Left hindlimb (tissue), 1 donor: ENCODE measurements at places on chromosomes 1 and 21.

DNA sequence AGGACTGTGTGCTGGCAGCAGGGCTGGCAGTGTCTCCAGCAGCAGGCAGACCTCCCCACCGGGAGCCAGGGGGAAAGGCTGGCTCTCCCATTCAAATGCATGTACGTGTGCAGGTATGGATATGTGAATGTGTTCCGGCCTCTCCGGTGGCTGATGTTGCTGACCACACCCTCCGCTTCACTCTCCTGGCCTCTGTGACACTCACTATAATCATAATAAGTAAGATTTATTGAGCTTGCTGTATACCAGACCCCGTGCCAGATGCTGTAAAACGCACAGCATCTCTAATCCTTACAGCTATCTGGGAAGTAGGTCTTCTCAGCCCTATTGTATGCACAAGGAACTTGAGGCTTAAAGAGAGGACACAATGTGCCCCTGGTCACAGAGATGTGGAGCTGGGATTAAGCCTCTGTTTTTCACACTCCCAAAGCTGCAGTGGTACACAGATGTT lies 20.5 kb upstream of the ARTN start:
- DNase-seq: no peak

DNA sequence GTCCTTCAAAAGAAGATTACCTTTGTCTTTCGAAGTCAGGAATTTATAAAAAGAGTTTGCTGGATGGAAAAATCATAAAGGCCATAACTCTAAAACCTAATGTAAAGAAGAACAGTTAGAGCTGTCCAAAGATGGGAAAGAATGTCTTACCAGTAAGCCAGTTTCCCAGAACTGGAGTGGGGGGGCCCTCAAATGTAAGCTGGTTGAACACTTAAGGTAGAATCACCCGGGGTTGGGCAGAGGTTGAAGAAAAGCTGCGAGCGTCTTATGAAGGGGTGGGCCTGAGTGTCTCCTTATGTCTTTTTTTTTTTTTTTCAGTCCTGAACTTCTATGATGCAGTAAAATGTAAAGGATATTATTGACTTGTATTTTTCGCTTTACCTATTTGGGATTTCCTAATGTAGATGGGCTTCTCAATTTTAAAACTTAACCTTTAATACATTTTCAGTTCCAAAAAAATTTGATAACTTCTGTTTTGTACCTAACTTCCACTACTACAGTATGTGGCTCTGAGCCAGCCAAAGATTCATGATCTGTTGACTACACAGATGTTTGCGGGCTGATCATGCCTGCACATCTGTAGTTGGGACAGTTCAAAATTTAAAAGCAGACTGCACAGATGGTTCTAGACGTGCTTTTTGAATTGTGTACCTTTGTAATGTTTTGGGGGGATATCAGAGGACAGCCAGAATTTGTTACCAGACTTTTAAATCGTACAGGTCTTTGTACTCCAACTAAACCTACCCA lies 43.6 kb downstream of the NFYC start:
- no peak for DNase-seq

GRCh38 chr1:63645317-63645716 lies 52.1 kb downstream of the PGM1 start:
- no peak for DNase-seq

DNA sequence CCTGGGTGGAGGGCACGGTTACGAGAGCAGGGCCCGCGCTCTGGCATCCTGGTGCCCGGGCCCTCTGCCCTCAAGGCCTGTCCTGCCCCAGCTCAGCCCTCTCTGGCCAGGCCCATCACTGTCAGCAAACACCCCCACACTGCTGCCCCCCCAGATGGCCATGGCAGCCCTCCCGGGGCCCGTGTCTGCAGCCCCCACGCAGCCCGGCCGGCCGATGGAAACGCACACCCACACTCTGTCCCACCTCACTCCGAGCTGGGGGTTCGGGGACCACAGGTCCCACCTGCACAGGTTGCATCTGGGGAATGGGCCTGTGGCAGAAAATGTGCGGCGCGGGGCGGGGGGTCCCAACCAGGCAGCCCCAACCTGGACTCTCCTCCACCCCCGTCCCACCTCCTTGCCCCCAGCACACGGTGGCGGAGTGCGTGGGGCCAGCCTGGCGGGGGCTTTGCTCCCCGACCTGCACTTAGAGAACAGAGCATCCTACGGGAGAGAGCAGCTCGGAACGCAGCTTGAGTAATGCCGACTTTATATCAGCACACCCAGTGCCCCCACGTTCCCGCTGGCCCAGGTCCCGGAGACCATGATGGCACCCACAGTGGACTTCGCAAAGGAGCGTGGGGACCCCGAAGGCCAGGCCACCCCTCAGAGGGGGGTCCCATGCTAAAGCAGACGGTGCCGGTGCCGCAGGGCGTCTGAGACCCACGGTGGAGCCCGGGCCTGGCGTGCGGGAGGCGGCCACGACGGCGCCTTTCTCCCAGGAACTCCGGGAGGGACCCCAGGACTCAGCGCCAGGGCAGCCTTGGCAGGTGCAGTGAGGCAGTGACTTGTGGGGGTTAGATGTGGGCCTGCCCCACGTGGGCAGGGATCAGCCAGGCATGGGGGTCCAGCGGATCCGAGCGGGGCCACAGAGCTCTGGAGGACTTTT lies 7.5 kb upstream of the RNF223 start:
- DNase-seq: peak; percentile 35

GRCh38 chr1:176444286-176444685 lies 18.7 kb upstream of the PAPPA2 start:
- DNase-seq: no peak

DNA sequence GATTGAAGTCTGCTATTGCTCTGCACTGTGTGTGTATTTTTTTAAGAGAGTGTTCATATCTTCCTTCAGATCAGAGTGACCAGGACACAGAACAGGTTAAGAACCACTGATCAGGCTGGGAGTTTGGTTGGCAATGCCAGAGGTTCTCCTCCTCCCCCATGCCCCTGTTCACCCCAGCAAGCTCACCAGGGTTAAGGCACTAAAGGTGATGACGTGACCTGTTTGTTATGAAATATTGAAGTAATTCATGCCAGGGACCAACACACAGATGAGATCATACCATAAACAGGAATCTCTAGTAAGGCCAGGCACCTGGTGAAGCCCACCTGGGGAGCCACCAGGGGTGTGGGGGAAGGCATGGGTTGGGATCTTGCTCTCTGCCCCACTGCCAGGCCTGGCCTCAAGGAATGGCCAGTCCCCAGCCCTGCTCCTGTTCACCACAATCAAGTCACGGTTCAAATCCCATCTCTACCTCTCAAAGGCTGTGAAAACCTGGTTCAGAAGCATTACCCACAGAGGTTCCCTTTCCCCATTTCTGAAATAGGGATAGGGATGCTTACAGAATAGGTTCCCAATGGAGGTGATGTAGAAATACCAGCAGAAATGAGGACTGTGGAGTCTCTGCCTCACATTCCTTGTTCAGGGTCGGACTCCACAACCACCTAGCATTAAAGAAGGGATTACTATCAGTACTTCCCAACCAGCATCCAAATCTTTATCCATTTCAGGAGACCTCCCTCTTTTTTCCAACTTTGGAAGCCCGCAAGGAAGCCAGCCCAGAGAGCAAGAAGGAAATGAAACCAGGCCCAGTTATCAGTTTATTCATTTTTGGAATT lies 2.4 kb downstream of the ID3 start:
- no peak for DNase-seq
